MV-4-11 (cell line): ENCODE measurements at places on chromosomes 16 and 17.
A peak's percentile ranks its signal among the peaks of the same experiment; 100 is the strongest.

GRCh38 chr17:65984299-65984698 lies 207.6 kb downstream of the CEP112 start:
- no peak for DNase-seq

DNA sequence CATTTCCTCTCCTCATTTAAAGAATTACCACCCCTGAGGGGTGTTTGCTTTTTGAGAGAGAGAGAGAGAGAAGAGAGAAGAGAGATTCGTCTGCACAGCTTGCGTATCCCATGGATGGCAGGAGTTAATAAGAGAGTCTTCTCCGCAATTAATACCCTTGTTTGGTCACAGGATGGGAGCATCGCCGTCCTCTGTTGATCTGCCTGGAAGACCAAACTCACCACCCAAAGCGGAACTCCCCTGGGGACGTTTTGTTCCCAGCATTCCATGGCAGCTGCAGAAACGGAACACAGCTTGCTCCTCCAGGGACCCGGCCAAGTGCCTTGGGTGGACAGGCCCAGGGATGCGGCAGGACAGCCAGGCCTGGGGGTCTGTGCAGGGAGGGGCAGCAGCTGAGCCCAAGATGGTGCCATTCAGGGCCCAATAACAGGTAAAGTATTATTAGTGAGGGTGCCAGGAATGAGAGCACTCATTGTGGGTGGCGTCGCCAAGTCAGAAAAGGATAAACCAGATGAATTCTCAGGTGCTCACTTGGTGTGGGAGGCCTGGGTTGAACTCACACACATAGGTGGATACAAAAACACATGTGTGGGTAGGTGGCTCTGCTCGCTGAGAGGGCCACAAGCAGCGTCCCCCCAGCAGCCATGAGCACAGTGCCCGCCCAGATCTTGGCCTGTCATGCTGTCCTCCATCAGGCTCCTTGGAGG lies 83.1 kb downstream of the NT5M start:
- no peak for DNase-seq

- no peak for DNase-seq
Measured at GRCh38 chr17:61492759-61493526, 40.7 kb downstream of the TBX4 start.

GRCh38 chr16:86597880-86598606 lies 19.7 kb downstream of the FOXL1 start:
- DNase-seq: no peak

- DNase-seq: no peak
Measured at GRCh38 chr16:35506898-35507194, 2047.4 kb downstream of the TP53TG3F start.

DNA sequence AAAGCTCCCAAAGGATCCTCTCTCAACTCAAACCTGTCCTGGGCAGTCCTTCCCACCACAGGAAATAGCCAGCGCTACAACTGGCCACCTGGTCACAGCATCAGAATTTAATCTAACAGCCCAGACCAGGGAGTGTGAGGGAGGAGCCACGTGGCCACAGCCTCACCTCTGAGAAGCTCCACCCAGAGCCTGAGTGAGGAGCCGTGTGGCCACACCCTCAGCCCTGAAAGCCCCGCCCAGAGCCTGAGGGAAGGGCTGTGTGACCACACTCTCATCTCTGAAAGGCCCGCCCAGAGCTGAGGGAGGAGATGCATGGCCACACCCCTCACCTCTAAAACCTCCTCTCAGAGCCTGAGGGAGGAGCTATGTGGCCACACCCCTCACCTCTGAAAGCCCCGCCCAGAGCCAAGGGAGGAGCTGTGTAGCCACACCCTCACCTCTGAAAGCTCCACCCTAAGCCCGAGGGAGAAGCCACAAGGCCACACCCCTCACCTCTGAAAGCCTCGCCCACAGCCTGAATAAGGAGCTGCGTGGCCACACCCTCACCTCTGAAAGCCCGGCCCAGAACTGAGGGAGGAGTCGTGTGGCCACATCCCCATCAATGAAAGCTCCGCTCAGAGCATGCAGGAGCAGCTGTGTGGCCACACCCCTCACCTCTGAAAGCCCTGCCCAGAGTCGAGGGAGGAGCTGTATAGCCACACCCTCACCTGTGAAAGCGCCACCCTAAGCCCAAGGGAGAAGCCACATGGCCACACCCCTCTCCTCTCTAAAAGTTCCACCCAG lies 28.6 kb downstream of the SLC38A8 start:
- peak; percentile 95 for DNase-seq

- no peak for DNase-seq
Measured at GRCh38 chr17:45315648-45316433, 979 bp downstream of the MAP3K14 start.

DNA sequence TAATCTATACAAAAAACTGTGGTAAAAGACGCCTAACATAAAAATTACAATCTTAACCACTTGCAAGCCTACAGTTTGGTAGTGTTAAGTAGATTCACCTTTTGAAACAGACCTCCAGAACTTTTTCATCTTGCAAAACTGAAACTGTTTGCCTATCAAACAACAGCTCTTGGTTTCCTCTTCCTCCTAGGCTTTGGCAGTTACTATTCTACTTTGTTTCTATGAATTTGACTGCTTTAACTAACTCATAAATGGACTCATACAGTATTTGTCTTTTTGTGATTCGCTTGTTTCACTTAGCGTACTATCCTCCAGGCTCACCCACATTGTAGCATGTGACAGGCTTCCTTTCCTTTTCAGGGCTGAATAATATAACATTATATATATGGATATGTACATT lies 97.0 kb downstream of the PRKCA start:
- DNase-seq: peak; percentile 5

- DNase-seq: no peak
Measured at GRCh38 chr16:64964126-64964540, 157.7 kb downstream of the CDH11 start.

DNA sequence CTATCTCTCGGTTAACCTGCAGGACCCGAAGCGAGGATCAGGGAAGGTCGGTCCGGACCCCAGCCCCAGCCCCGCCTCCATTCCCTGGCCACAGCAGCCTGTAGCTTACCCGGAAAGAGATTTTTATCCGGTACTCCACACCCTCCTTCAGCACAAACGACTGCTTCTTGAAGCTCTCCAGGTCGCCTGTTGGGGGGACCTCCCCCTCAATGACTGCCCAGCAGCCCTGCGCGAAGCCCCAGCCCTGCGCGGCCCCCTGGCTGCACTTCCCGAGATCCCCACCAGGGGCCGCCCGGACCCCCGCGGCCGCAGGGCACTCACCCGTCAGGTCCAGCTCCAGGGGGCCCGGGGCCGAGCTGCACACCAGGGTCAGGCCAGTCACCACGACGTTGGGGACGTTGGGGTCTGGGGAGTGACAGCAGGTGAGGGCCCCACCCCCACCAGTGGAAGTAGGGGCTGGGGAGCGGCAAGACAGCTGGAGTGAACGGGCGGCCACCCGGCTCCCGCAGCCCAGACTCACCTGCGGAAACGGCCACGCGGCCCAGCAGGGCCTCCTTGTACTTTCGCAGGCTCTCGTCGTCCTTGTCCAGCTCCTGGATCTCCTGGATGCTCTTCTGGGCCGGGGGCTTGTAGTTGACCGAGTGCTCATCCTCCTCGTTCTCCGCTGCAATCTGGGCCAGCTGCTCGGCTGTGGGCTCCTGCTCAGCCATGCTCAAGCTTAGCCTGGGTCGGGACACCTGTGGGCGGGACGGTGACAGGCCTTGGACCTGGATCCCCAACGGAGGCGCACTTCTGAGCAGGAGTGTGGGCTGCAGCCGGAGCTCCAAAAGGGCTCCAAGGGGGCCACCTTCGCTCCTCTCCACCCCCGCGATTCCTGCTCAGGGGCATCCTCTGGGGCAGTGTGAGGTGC lies 1.7 kb downstream of the ARHGDIA start:
- peak; percentile 23 for DNase-seq

- DNase-seq: peak; percentile 84
Measured at GRCh38 chr17:48241131-48241591, 133.6 kb downstream of the SNX11 start.

- no peak for DNase-seq
Measured at GRCh38 chr16:89334988-89335802, 117.7 kb downstream of the ZNF778 start.

- no peak for DNase-seq
Measured at GRCh38 chr17:78144736-78145641, 1.2 kb upstream of the C17orf99 start.

DNA sequence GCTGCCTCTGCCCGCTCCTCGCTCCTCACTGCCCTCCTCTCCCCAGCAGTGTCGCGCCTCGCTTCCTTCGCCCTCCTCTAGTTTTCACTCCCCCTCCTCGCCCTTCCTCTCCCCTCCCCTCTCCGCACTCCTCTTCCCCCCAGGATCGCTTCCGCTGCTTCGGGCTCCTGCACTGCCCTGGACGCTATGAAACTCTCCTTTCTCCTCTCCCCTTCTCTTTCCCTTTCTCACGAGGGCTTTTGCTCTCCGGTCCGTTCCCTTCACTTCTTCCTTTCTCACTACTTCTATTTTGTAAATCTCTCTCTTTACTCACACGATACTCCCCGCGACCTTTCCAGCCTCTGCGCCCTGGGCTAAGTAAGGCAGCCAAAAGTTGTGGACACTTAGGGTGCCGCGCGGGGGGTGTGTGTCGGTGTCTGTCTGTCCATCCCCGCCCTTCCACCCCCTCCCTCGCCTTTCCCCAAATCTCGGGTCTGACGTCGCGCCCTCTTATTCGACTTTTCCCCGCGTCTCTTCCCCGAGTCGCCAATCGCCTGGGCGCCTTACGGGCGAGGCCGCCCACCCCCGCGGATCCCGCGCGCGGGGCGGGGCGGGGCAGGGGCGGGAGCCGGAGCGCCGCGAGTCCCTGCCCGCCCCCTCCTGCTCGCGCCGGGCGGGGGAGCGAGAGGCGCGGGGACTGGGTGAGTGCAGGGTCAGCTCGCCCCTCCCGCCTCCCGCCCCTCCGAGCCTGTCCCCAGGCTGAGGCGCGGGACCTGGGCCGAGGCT lies at the start of gene IRX3:
Gene IRX3, minus strand, starts transcription at position 422 of the 765 bp plus-strand sequence. CDS start 737 bp downstream, outside the sequence.
- DNase-seq: peak; percentile 89

DNA sequence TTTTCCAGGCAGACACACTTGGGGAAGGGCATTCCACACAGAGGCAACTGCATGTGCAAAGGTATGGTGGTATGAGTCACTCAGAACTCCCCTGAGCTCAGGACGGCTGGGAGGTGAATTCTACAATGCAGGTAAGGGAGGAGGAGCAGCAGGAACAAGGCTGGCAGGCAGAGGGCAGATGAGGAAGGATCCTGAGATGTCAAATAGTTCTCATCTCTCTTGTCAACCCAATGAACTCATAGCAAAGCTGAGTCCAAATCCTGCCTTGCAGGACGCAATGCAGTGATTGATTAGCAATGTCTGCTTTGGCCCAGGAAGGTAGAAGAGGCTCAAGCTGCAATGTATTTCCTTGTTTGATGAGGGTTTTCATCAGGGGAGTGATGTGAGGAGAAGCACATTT lies 243.5 kb downstream of the XYLT1 start:
- DNase-seq: no peak

- DNase-seq: no peak
Measured at GRCh38 chr16:58589326-58589905, 40.2 kb downstream of the CNOT1 start.
